ENCODE measurements at places on chromosomes 5 and 9. TPM values are rescaled to one million over a fixed set of nuclear protein-coding genes. Genes with fewer than 3 reads are reported as not detected.

FCN1 gene
- 1.4 TPM for total RNA-seq

LPAR1 gene
- total RNA-seq: 30.7 TPM

GRCh38 chr5:11467588-11467987 is 436.7 kb downstream of the CTNND2 start:
- DNase-seq: no peak
- H3K27ac ChIP-seq: no peak overlapping the region
- no peaks in the 10 kb centered on the region for H3K4me1 ChIP-seq
- H3K27me3 ChIP-seq: no peaks in the 10 kb centered on the region
- no peaks in the 10 kb centered on the region for H3K36me3 ChIP-seq
- no peak overlapping the region for H3K4me3 ChIP-seq

DNA sequence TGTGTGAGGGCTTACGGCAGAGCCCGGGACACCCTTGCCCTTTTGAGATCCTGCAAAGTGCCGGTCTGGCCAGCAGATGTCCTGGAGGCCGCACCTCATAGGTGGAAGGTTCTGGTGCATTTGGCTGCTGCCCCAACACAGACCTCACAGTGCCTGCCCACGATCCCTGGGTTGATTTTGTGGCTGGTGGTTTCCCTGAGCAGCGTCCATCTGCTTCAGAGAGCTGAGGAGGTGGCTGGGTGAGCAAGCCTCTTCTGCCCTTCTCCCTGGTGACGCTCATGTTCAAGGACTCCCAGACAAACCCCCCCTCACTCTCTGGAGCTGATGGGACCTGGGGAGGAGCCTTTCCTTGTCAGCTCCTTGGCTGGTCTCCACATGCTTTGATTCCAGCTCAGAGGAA is 18.9 kb downstream of the BNIP1 start:
- no peak for DNase-seq
- H3K4me3 ChIP-seq: no peak overlapping the region
- H3K27me3 ChIP-seq: no peaks in the 10 kb centered on the region
- H3K27ac ChIP-seq: no peak overlapping the region
- no peaks in the 10 kb centered on the region for H3K4me1 ChIP-seq

DNA sequence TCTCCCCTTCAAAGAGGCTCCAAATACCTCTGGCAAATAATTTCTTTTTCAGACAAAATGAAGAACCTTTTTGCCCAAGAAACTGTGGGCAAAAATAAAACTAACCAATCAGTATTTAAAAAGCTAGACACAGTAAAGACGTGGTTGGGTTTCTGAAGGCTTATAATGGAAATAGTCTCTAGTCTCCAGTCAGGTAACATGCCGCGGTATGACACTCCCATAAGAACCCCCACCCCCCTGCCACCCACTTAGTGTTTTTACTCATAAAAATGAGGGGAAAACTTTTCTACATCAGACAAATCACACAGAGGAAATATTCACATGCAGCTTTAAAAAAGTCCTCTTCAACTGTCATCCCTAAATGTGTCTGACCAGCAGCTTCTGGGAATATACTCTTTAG is 105.3 kb downstream of the THBS4 start:
- peak overlapping the region; percentile 87 for H3K27ac ChIP-seq
- no peaks in the 10 kb centered on the region for H3K27me3 ChIP-seq
- no peak for DNase-seq
- peaks cover 27% of the 10 kb centered on the region for H3K4me1 ChIP-seq

IL13 gene
- not detected for total RNA-seq

ZSWIM6 gene
- total RNA-seq: 17.7 TPM

- H3K4me1 ChIP-seq: no peaks in the 10 kb centered on the region
- no peaks in the 10 kb centered on the region for H3K27me3 ChIP-seq
- no peak overlapping the region for H3K4me3 ChIP-seq
- H3K36me3 ChIP-seq: no peaks in the 10 kb centered on the region
- no peak for DNase-seq
These were observed 668.8 kb upstream of the RGMB start for GRCh38 chr5:98104454-98105188.

DNA sequence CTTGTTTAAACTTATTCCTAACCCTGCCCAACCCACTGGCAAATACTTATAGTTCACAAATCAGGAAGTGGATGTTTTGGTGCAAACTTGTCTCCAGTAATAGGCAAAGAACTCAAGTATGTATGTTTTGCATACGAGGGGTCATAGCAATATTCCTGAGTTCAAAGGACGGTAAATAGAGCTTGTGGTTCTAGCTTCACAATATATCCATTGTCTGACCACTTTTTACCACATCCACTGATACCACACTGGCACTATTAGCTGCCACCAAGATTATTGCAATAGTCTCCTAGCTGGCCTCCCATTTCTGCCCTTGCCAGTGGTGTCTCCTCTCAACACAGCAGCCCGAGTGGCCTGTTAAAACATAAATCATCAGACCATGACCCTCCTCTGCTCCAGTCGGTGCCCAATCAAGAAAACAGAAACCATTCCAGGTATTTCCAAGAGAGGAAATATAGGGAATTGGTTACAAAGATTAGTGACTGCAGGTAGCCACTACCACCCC is 17.0 kb downstream of the GRXCR2 start:
- H3K27ac ChIP-seq: peak overlapping the region; percentile 73
- H3K4me1 ChIP-seq: peaks cover 11% of the 10 kb centered on the region
- H3K27me3 ChIP-seq: no peaks in the 10 kb centered on the region
- no peaks in the 10 kb centered on the region for H3K36me3 ChIP-seq
- no peak for DNase-seq

- H3K36me3 ChIP-seq: no peaks in the 10 kb centered on the region
- no peak overlapping the region for H3K4me3 ChIP-seq
- H3K27me3 ChIP-seq: no peaks in the 10 kb centered on the region
- DNase-seq: no peak
- H3K27ac ChIP-seq: no peak overlapping the region
These were observed 77.9 kb downstream of the FBXL7 start for GRCh38 chr5:15577831-15578230.

DNA sequence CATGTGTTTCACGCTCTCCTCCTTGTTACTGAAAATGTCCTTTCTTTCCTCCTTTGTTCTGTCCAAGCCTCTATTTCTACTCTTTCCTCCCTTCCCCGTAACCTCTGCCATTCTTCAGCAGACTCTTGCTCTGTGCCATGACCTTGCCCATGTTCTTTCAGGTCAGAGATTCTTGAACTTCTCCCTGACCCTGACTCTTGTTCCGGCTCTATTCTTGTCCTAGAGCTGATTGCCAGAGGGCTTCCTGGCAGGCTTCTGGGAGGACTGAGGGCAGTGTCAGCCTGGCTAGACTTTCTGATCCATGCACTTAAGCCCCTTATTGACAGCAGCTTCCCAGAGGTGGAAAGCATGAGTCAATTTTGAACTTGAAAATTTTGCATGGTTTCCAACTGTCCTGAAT is 174.2 kb downstream of the TMEM161B start:
- H3K27me3 ChIP-seq: no peaks in the 10 kb centered on the region
- DNase-seq: no peak
- H3K27ac ChIP-seq: no peak overlapping the region
- H3K4me3 ChIP-seq: no peak overlapping the region

DNA sequence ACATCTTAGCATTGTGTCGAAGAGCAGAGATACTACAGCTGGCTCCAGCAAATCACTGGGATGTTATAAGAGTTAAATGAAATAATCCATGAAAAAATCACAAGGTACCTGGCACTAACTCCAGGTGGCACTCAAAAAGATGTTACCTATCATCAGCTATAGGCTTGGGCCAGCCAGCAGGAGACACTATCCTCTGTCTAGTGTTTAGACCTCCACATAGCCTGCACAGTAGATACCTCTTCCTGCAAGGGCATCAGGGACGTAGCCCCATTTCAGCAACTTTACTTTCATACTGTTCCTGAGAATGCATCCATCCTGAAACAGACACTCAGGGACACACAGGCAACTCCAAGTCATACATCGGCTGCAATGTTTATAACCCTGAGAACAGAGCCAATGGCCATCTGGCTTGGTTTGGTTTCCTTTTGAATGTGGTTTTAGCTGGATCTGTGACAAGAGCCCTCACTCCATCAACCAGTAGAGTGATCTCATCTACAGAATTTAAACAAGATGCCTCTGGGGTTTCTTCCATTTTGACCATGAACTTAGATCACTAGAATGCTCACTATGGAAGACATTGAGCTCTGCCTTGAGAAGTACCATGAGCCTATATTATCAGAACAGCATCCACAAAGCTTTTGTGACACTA is 69.9 kb downstream of the TLE1 start:
- H3K4me1 ChIP-seq: no peaks in the 10 kb centered on the region
- H3K36me3 ChIP-seq: peaks cover 56% of the 10 kb centered on the region
- DNase-seq: no peak
- H3K27me3 ChIP-seq: no peaks in the 10 kb centered on the region
- no peak overlapping the region for H3K27ac ChIP-seq

IFNB1 gene
- total RNA-seq: not detected

DNA sequence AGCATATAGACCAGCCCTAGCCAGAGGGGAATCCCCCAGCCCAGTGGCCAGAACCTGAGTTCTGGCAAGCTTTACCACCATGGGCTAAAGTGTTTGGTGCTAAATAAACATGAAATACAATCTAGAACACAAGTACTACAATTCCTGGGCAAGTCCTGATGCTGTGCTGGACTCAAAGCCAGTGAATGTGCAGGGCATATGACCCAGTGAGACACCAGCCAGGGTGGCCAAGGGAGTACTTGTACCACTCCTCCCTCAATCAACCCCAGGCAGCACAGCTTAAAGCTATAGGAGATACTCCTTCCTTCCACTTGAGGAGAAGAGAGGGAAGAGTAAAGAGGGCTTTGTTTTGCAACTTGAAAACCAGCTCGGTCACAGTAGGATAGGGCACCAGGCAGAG is 63.6 kb downstream of the SSBP2 start:
- no peak for DNase-seq
- no peaks in the 10 kb centered on the region for H3K36me3 ChIP-seq
- no peak overlapping the region for H3K27ac ChIP-seq
- H3K4me3 ChIP-seq: no peak overlapping the region

- peak within 1 kb of the TSS; percentile 61 for H3K4me3 ChIP-seq
- peak within 1 kb of the TSS; percentile 76 for H3K27ac ChIP-seq
- peaks cover 9% of the 10 kb centered on the region for H3K4me1 ChIP-seq
- DNase-seq: peak; percentile 73
- H3K36me3 ChIP-seq: no peaks in the 10 kb centered on the region
- no peaks in the 10 kb centered on the region for H3K27me3 ChIP-seq
These were observed at the start of gene GOLM1 for GRCh38 chr9:86098824-86099700. TSS of gene GOLM1 (minus strand) at chr9:86099558. CDS start at chr9:86079320, 20,238 bp downstream.

DNA sequence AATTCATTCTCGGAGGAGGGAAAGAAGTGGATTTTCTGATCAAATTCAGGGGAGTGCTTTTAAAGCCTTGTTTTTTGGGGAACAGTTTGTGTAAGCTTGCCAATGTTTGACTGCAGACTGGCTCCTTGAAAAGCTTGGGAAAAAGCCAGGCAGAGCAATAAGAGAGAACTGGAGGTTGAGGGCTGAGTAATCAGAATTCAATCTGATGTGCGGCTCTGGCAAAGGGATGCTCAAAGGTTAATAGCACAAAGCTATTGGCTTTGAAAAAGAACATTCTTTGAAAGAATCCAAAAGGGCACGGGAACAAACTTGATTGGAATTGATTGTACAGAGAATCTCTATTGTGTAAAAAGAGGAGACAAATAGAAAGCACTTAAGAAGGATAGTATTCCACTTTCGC is 279.3 kb downstream of the YTHDC2 start:
- H3K27me3 ChIP-seq: no peaks in the 10 kb centered on the region
- no peaks in the 10 kb centered on the region for H3K4me1 ChIP-seq
- no peaks in the 10 kb centered on the region for H3K36me3 ChIP-seq
- H3K27ac ChIP-seq: no peak overlapping the region
- H3K4me3 ChIP-seq: no peak overlapping the region

SPINK5 gene
- 0.28 TPM for total RNA-seq

DNA sequence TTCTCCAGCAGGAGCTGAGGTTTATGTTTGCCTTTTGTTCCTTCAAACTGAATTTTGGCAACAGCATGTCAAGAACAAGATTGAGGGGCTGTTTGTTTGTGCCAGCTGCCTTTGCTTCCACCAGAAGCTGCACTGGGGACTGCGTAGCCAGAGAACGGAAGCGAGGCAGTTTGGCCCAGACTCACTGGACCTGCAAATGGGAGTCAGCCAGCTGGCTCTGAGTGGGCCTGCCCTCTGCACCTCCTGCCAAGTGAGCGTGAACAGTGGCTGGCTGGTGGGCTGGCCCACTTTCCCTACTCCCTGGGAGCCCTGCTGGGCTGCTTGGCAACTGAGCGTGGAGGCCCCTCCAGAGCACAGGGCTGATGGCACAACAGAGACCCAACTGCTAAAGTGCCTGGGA is 111.6 kb downstream of the GALNT10 start:
- H3K27me3 ChIP-seq: no peaks in the 10 kb centered on the region
- DNase-seq: peak; percentile 81
- H3K27ac ChIP-seq: no peak overlapping the region
- H3K36me3 ChIP-seq: peaks cover 4% of the 10 kb centered on the region
- H3K4me1 ChIP-seq: peaks cover 16% of the 10 kb centered on the region
- H3K4me3 ChIP-seq: no peak overlapping the region

- no peak overlapping the region for H3K4me3 ChIP-seq
- DNase-seq: peak; percentile 88
- H3K36me3 ChIP-seq: no peaks in the 10 kb centered on the region
- no peaks in the 10 kb centered on the region for H3K4me1 ChIP-seq
- no peak overlapping the region for H3K27ac ChIP-seq
These were observed 66.1 kb upstream of the ADRA1B start for GRCh38 chr5:159850160-159850559.

DNA sequence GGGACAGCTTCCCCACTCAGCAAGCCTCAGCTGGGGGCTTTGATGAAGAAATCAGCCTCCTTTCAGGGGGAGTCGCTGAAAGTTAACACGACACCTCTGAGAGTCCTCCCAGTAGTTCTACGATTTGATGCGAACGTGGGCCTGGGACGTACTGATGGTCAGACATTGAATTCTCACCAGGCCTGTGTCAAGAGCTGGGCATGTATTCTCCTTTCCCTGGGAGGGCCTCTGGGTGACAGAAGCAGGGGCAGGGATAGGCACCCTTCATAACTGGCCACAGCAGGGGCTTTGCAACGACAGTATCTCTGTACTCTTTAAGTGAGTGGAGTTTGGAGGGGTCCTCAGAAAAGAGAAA is 15.6 kb upstream of the COL5A1 start:
- no peaks in the 10 kb centered on the region for H3K27me3 ChIP-seq
- no peak overlapping the region for H3K4me3 ChIP-seq
- no peaks in the 10 kb centered on the region for H3K36me3 ChIP-seq
- H3K27ac ChIP-seq: no peak overlapping the region
- H3K4me1 ChIP-seq: no peaks in the 10 kb centered on the region

DNA sequence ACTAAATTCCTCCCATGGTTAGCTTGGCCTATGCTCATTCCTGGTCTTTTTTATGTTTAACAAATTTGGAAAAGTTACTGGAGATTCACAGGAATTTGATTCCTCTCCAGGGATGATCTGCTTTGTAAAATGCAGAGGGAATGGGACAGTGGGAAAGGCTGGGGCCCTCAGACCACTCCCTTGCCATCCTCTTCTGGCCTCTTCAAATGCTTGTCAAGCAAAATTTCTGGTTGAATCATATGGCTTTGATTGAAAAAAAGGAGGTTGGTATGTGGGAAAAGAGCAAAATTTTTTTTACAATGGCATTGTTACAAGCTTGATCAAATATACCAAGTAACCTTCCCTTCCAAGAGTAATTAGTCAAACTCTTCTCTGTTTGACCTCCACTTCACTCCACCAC is 225.1 kb downstream of the PIK3R1 start:
- DNase-seq: no peak
- H3K4me3 ChIP-seq: no peak overlapping the region
- H3K36me3 ChIP-seq: no peaks in the 10 kb centered on the region
- no peak overlapping the region for H3K27ac ChIP-seq
- H3K27me3 ChIP-seq: no peaks in the 10 kb centered on the region

GRCh38 chr5:2353871-2354440 is 397.5 kb downstream of the IRX2 start:
- no peaks in the 10 kb centered on the region for H3K36me3 ChIP-seq
- no peak for DNase-seq
- no peak overlapping the region for H3K4me3 ChIP-seq
- H3K4me1 ChIP-seq: no peaks in the 10 kb centered on the region
- H3K27ac ChIP-seq: no peak overlapping the region
- H3K27me3 ChIP-seq: no peaks in the 10 kb centered on the region

Measured in sigmoid colon (tissue), 7 donors.